ENCODE measurements at places on chromosomes 7 and 10. TPM values are rescaled to one million over a fixed set of nuclear protein-coding genes. Genes with fewer than 3 reads are reported as not detected.

The MACROH2A2 gene
- 23.6 TPM for total RNA-seq

The ODAD2 gene
- total RNA-seq: 1.9 TPM

The OR2A5 gene
- total RNA-seq: not detected

The KDM7A gene
- total RNA-seq: 18.6 TPM

The SPDYE2 gene
- not detected for total RNA-seq

The MNX1 gene
- total RNA-seq: not detected

The SHTN1 gene
- total RNA-seq: 54.1 TPM

The LBX1 gene
- not detected for total RNA-seq
